Hematopoietic multipotent progenitor cell treated with erythropoietin and hydrocortisone succinate and interleukin-3 and kit ligand, for 8 days (in vitro differentiated cells): ENCODE measurements at places on chromosomes 12 and 14.

DNA sequence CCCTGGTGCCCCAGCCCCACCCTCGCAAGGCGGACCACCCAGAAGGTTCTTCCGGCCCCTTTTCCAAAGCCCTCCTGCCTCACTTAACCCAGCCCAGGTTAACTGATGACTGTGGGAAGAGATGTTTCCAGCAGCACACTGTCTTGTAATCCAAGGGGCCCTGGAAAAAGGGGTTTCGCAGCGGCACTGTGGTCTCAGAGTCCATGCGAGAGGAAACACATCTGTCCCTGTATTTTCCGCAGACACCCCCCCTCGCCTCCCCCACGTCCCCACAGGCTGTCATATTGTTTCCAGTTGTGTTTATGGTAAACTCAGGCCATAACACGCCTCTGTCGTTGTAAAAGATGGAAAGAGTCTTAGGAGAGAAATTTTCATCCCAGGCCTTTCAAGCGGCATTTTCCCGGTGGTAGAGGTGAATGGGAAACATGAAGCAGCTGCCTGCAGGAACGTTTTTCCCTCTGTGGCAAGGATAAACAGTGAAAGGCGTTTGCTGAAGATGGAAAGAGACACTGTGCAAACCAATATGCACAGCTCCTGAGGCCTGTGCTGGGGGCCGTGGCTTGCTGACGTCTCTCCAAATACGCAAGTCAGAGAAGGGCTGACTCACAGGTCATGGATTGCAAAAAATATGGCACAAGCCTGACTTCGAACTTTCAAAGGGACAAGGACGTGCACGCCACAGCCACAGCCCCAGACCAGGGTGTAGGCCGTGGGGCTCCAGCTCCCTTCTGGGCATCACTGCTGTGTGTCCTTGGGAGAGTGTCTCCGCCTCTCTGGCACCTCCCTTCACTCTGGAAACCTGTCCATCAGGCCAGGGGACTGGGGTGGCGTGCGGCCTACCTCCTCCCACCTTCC lies 22.5 kb upstream of the FZD10 start:
- no peak for DNase-seq

DNA sequence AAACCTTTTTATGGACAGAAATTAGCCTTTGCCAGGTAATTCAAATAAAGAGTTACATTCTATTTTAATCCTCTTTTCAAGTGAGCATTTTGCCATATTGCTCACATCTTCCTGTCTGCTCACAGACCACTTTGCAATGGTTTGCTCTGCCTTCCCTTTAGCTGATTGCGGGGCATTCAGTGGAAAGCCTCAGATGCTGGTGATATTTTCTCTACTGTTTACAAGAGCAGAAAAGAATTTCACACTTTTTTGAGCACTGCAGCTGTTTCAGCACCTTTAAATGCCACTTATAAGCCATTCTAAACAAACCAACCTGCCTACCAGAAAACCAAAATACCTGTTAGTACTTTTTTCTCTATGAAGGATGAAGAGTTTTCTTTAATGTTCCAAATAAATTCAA lies 195.7 kb upstream of the LRIG3 start:
- no peak for DNase-seq

DNA sequence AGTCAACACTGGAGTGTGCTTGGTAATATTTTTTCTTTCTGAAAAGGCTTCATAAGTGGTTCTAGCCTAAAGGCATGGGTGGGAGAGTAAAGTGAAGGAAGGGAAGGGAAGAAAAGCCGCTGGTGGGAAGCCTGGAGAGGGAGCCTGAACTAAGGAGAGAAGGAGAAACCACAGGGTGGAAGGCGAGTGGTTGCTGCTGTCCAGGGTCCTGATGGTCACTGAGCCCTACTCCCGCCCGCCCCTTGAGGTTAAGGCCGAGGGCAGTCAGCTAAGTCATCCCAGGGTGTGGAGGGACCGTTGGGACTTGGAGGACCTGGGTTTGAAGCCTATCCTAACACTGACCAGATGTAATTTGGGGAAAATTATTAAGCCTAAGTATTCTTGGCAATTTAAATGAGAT lies 189.1 kb downstream of the PIWIL1 start:
- no peak for DNase-seq

DNA sequence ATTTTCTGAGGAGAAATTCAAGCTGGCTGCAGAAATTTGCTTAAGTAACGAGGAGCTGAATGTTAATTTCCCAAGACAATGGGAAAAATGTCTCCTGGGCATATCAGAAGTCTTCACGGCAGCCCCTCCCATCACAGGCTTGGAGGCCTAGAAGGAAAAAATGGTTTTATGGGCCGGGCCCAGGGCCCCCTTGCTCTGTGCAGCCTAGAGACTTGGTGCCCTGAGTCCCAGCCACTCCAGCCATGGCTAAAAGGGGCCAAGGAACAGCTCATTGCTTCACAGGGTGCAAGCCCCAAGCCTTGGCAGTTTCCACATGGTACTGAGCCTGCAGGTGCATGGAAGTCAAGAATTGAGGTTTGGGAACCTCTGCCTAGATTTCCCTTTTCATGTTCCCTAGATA lies 24.3 kb upstream of the HSP90AA1 start:
- DNase-seq = no peak

DNA sequence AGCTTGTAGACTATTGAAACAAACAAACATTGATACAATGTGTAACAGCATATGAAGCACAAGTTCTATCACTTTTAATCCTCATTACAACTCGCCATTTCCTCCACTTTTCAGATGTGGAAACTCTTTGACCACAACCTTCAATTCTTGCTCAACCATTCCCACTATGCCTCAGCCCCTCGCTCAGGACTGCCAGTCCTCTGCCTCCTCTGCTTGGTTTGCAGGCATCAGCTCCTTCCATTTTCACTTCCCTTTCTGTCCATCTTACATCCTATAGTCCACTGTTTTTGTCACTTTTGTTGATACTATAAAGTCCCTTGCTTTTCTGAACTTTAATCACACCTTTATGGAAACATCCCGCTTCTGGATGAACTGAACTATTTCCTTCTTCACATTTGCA lies 28.2 kb upstream of the CD27 start:
- DNase-seq = no peak
